Fibroblast of upper back skin (primary cell): ENCODE measurements at places on chromosomes 2 and 18.
A peak's percentile ranks its signal among the peaks of the same experiment; 100 is the strongest.

DNA sequence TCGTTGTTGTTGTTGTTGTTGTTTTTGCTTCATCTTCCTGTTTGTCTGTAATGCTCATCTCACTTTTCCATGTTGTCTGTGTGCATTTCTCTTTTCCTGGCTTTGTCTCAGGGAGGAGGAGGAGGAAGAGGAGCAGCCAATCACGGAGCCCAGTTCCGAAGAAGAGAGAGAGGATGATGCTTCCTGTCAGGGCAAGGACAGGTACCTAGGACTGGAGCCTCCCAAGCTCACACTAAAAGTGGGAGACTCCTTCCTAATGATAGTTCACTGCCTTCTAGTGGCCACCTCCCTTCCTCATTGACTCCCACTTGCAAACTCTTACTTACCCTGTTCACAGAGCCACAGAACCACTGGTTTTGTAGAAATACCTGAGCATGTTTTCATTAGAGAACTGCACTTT is 179.6 kb downstream of the TPGS2 start:
- no peak for DNase-seq

GRCh38 chr2:12256206-12256605 is 460.5 kb upstream of the TRIB2 start:
- DNase-seq = no peak

DNA sequence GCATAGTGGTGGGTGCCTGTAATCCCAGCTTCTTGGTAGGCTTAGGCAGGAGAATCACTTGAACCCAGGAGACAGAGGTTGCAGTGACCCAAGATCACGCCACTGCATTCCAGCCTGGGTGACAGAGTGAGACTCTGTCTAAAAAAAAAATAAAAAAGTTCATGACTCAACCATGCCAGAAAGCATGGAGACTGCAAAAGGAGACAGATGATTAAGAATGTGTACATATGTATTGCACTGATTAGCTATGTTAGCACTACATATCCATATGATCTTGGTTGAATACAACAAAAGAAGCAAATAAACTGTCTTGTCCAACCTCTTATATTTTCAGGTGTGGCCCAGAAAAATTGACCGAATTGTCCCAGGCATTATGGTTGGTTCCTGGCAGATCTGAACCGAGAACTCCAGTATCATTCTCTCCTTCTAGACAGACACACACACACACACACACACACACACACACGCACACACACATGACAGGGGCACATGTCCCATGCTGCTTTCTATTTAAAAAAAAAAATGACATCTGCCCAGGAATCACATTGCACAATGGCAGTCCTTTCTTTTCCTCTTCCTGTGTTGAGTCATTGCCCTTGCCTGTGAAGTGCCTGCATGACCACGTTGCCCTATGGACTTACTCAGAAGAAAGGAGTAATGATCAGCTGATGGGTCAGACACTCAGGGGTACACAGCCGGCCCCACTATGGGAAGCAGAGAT is 65.6 kb downstream of the MYCN start:
- no peak for DNase-seq

DNA sequence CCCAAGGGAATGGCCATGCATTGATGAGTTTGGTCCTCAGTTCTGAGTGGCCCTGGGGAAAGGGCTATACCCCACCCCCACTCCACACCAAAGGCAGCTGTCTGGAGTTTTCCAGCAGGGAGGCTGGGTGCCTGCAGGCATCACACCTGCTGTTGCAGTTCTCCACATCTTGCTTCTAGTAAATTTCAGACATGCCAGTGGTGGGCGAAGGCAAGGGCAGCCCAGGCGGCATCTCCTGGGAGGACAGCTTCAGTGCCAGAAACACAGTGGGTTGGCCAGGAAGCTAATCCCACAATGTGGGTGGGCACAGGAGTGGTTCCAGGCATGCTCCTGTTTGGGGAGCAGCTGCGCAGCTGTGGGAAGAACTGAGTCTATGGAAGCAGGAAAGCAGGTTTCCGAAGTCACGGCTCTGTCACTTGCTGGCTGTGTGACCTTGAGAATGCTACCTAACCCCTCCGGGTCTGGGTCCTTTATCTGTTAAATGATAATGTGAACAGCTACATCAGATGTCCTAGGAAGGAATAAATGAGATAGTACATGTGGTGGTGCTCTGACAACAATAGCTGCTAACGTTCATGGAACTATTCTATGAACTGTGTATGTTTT is 84.6 kb upstream of the SPTBN1 start:
- no peak for DNase-seq

DNA sequence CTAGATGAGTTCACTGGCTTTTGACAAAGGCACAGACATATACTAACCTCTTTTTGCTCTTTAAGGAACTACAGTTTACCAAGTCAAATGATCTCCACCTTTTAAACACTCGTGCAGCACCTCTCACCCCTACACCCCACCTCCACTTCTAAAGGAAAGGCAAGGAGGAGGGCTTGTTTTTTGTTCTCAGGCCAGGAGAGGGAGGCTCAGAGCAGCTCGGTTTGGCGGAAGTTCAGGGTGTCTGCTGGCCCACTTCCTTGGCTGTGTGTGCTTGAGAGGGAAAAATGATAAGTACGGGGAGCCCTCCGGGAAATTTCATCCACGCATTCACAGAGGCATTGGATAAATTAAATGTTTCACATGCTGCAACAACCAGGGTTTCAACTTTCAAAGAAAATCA is 667.9 kb downstream of the BCL11A start:
- peak; percentile 24 for DNase-seq

GRCh38 chr2:195477248-195477995 is 179.6 kb upstream of the SLC39A10 start:
- DNase-seq = peak; percentile 91

GRCh38 chr2:142873831-142874287 is 3.6 kb upstream of the KYNU start:
- no peak for DNase-seq

GRCh38 chr2:185202381-185202780 is 536.2 kb upstream of the FSIP2 start:
- no peak for DNase-seq

- peak; percentile 60 for DNase-seq
Observed at GRCh38 chr2:199488772-199489400, 31.1 kb upstream of the SATB2 start.

DNA sequence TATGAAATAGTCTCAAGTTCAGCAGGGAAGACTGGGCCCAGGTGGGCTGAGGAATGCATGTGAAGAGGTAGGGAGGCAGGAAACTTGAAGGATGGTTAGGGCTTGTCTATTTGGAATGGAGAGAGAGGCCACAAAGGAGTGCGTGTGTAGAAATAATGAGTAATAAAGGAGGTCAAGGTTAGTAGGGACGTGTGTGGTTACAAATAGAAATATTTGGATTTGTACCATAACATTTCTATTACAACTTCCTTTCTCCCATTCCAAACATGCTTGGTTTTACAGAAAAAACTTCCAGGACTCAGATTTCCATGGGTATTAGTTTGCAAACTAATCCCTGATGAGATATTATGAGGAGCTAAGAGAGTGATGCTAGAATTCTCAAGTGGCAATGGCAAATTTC is 280.6 kb downstream of the NCKAP5 start:
- peak; percentile 67 for DNase-seq

DNA sequence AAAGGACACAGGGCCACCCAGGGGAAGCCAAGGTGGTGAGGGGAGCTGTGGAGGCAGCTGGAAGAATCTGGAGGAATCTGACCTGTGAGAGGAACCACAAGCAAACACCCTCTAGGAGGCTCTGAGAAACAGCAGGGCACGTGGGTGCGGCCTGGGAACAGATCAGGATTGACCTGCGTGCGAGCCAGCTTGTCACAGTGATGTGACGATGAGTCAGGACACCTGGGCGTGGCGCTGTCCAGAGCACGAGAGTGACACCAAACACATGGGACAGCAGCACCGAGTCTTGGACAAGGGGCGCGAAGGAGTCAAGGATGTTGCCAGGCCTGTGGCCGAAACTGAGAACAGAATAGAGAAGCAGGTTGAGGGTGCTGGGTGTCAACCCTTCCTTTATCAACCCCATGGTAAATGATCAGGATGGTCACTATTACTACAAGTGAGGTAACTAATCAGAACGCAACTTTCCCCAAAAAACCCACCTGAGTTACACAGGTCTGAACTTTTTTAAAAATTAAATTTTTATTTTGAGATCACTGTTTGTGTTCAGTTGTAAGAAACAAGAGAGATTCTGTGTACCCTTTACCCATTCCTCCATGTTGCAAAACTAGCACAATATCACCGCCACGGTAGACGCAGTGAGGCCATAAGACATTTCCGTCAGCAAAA is 637 bp upstream of the SFT2D3 start:
- no peak for DNase-seq

DNA sequence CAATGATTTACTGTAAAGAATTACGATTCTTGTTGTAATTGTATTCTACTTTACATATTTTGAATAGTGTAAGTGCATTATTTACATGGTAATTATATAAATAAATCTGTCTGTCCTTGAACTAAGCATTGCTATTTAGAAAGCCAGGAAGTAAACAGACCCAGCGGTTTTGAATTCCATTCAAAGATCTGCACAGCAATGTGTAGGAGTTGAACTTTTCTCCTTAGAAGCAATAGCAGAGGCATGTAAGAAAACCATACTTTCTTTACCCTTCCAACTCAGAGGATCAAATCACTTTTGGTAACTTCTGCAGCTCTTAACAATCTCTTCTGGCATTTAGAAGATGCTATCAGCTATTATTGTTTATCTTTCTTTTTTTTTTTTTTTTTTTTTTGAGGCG is 109.2 kb upstream of the VRK2 start:
- DNase-seq = no peak

DNA sequence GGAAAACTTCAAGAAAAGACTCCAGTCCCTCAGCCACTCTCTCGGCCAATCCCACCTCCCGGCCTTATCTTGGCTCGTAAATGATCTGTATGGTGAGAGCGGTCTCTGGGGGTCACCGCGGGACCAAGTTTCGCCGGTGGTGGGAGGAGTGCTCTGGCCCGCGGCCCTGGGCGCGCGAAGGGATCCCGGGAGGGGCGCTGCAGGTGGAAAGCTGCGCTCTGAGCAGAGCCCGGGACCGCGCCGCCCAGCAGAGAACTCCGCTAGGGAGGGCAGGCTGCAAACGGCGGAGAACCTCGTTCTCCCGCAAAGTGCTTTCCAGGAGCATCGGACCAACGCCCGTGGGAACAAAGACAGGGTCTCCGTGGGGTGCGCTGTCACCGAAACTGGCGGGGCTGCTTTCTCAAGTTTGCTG is 622 bp downstream of the LRP2 start:
- no peak for DNase-seq

- DNase-seq = no peak
Observed at GRCh38 chr2:112035786-112036185, 19.3 kb upstream of the TMEM87B start.

- DNase-seq = no peak
Observed at GRCh38 chr2:205627085-205627484, 55.2 kb upstream of the NRP2 start.

- peak; percentile 37 for DNase-seq
Observed at GRCh38 chr2:31138037-31138962, at the start of gene GALNT14. Gene GALNT14, minus strand, starts transcription at chr2:31138440. Its CDS starts 354 bp downstream, at chr2:31138086.

DNA sequence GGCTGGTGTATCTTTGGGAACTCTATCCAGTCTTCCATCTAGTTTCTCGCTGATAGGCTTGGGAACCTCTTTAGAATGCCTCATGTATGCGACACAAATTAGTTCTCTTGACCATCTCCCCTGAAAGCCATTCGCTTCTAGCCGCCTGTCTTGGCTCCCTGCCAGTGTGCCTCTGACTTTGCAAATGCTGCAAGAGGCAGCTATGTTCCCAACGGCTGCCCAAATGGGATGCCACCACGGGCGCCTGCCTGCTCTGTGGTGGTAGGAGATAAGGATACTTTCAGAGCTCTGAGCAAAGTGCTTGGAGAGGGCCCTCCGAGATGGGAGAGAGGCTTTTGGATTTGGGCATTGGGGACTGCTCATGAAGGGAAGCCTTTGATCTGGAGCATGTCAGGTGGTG is 77.7 kb upstream of the IGFBP5 start:
- DNase-seq = no peak

- peak; percentile 97 for DNase-seq
Observed at GRCh38 chr2:38146275-38146906, 70.4 kb upstream of the CYP1B1 start.

- DNase-seq = no peak
Observed at GRCh38 chr2:200065477-200065876, 110.1 kb downstream of the MAIP1 start.

GRCh38 chr2:147696426-147696825 is 148.4 kb upstream of the ACVR2A start:
- DNase-seq = no peak

DNA sequence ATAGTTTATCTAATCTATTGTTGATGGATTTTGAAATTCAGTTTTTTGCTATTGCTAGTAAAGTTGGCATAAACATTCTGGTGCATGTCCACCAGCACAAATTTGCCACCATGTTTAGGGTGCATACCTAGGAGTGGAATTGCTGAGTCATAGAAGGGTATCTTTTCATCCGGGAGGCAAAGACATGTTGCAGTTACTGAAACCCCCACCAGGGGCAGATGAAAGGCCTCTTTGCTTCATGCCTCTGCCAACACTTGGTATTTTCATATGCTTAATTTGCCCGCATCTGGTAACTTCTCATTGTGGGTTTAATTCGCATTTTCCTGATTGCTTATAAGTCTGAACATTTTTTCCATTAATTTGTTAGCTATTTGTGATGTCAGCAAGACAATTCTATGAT is 8.2 kb downstream of the DCC start:
- no peak for DNase-seq

GRCh38 chr2:189466656-189467055 is 25.4 kb downstream of the WDR75 start:
- DNase-seq = peak; percentile 30

DNA sequence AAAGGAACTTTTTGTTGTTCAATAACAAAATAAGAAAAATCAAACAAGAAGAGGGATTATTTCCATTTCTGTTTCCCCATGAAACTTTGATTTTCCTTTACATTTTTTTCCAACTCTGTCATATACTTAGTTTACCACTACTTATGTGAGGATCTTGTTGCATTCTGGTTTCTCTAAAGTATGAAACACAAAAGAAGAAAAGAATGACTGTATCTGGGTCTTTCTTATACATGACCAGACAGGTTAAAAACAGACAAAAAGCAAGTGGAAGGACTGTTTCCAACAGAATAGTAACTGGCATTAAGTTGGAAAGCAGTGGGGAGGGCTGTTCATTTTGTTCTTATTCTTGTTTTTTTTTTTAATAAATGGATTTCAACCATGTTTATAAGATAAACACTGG is 1207.8 kb upstream of the FAM98A start:
- no peak for DNase-seq
